ENCODE measurements at places on chromosomes 13 and 19. TPM values are rescaled to one million over a fixed set of nuclear protein-coding genes. Genes with fewer than 3 reads are reported as not detected.

The PLIN4 gene
- 0.77 TPM for total RNA-seq

The ZNF729 gene
- not detected for total RNA-seq

The KIR3DL2 gene
- total RNA-seq: not detected

The ACP7 gene
- not detected for total RNA-seq

The HOOK2 gene
- 67.5 TPM for total RNA-seq

The PSG11 gene
- total RNA-seq: not detected

The SMIM44 gene
- not detected for total RNA-seq

The CLIP3 gene
- 19.7 TPM for total RNA-seq

The CCDC169 gene
- 19.8 TPM for total RNA-seq

The TMEM238 gene
- total RNA-seq: 3.5 TPM

The DNAAF3 gene
- total RNA-seq: 8.7 TPM

The MEIS3 gene
- total RNA-seq: 70.7 TPM

The ZNF611 gene
- 76.3 TPM for total RNA-seq

The MAG gene
- total RNA-seq: not detected

The GZMM gene
- 0.42 TPM for total RNA-seq

The FFAR1 gene
- total RNA-seq: not detected

The FCER2 gene
- total RNA-seq: not detected

The CYP4F11 gene
- not detected for total RNA-seq

The PBX4 gene
- total RNA-seq: 7.1 TPM

The EIF3K gene
- 303 TPM for total RNA-seq

The NLRP7 gene
- 1.1 TPM for total RNA-seq

The TMEM59L gene
- total RNA-seq: 7.2 TPM

The RELB gene
- total RNA-seq: 14.5 TPM

The MCEMP1 gene
- not detected for total RNA-seq
